Neuronal stem cell (in vitro differentiated cells): ENCODE measurements at places on chromosomes 7 and 10.

DNA sequence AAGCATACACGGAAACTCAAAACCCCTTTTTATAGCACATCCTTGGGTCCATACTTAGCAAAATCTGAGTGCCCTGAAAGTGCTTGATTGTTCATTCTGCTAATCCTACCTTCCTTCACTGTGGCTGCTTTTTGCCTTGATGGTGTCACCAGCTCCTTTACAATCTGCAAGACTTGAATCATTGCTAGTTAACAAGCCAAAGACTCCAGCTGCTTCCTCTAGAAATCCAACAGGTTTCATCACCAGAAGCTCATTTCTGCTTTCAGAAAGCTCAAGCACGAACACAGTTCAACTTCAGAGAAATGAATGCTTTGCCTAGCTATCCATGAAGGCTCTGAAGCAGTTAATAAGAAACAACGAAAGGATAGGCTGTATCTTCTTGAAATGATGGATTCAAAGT is 38.0 kb downstream of the USP6NL start:
- peak; percentile 23 for DNase-seq

DNA sequence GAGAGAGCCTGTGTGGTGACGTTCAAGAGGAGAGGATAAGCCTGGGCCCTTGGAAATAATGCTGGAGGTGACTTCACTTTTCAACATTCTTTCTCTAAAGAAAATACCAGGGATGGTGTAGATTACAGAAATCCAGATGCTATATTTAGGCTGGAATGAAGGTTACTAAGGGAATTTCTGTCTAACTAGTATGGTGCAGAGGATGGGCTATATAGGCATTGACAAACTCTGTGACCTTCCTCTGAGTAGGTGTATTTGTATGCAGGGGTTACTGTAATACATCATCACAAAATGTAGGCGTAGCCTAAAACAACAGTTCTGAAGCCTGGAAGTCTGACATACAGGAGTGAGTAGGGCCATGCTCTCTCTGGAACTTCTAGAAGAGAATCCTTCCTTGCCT is 155.3 kb upstream of the INHBA start:
- no peak for DNase-seq

DNA sequence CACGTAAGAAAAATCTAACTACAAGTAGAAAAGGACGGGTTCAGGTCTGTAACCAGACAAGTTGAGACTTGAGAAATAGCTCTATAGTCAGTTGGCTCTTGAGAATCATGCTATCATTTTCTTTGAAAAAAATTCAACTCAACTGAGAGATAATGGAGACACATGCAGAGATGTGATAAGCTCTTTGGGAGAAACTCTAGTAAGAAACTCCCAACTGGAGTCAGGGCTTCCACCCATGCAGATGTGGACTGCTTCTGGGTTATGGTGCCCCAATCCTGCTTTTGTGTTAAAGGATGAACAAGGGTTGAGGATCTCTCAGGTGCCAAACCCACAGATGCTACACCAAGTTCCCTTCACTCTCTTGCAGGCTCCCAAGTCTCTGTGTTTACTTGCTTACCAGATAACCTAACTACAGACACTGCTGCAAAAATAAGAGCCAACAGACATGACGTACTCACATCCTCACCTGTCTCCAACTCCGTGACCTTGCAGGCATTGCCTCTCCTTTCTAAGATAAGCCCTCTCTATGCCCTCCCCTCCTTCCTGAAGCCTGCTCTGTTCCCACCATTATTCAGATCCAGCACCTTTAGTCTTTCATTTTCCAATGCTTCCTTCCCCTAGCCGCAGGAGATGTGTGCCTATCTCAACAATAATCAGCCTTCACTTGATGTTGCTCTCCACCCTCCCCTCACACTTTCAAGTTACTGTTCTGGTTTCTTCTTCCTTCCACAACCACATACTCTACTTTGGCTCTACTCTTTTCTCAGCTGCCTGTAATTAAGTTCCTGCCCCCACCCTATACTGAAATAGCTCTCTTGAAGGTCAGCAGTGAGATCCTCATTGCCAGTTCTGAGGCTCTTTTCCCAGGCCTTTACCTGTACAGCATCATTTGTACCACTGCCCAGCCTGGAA is 130.0 kb downstream of the ICA1 start:
- DNase-seq = no peak

DNA sequence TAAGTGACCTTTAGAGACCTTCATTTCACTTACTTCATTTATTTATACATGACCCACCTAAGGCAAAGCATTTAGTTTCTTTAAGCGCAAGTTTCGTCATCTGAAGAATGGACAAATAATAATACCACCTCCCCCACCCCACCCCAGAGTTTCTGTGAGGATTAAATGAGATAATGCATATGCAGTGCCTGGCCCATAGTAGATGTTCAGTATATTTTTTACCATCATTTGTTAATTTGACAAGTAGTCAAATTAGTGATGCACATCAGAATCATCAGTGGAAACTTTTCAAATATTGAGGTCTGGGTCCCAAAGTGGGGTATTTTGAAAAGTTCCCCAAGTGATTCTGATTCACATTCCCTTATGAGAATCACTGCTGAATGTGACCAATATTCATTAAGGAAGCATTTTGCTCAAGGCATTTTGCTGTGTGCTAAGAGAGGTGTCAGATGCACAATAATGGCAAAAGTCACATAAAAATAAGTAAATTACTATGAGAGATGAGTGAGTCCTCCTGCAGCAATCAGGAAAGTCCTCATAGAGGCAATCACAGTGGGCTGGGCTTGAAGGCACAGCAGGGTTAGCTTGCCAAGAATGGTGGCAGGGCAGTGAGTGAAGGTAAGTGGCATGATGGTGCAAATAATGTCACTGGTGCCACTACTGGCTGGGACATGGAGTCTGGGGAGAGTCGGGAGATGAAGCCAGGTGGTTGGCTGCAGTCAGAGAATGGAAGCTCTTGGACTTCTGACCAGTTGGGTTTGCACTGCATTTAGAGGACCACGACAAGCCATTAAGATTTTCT is 244.1 kb downstream of the PTEN start:
- no peak for DNase-seq

GRCh38 chr10:112565434-112566053 is 118.5 kb downstream of the VTI1A start:
- DNase-seq = peak; percentile 58

- DNase-seq = no peak
Measured at GRCh38 chr10:99337311-99337811, 8.2 kb downstream of the CNNM1 start.

- DNase-seq = no peak
Measured at GRCh38 chr10:123463181-123463580, 203.0 kb upstream of the GPR26 start.

DNA sequence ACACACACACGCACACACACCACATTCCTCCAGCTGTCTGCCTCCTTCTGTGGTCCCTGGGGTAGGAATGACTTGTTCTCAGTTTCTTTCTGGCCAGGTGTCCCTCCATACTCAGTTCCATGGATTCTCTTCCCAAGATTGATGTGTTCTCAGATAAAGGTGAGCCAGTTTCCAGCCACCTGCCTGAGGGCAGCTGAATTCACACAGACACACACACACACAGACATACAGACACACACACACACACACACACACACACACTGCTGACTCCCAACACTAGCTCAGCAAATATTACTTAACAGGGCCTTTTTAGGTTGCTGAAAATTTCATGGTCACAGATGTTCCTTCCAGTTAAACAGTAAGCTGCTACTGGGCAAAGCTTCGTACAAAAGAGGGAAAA is 45.4 kb upstream of the GDF10 start:
- DNase-seq = no peak

DNA sequence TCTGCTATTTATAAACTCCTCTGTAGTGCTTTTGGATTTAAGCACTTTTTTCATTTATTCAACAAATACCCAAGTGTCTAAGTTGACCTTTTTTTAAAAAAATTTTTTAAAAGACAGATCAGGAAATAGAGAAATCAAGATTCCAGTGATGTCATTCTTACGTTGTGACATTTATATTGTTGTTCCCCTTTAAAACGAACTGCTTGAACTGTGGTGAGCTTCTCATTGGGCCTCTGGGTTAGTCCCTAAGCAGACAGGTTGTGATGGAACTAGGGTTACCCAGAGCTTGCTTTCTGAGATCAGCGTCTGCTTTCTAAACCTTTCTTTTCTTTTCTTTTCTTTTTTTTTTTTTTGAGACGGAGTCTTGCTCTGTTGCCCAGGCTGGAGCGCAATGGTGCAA is 22.4 kb downstream of the GATA3 start:
- DNase-seq = no peak

DNA sequence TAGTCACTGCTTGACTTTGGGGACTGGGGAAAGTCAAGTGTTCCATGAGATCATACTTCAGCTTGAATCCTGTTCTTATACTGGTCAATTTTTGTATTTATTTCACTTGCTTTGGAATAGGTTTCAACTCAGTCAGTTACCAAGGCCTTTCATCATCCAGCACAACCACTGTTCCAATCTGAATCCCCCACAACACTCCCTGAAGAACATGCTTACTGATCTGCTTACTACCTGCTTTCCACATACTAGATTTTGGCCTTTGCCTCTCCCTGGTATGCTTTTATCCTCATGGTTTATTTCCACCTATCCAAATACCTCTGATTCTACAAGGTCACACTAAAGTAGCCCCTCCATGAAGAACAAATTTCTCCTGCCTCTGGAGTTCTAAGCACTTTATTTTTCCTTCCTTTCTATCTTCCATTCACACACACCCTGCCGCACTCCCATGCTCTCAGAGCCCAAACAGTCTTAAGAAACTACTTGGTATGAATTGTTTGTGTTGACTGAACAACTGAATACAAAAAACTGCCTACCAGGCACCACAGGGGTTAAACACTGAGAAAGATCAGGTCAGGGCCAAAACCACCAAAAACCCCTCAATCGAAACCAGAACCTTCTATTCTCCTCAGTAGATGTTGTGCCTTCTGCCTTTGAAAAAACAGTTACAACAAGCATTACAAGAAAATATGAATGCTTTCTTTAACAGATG is 178.1 kb downstream of the AVL9 start:
- DNase-seq = no peak

DNA sequence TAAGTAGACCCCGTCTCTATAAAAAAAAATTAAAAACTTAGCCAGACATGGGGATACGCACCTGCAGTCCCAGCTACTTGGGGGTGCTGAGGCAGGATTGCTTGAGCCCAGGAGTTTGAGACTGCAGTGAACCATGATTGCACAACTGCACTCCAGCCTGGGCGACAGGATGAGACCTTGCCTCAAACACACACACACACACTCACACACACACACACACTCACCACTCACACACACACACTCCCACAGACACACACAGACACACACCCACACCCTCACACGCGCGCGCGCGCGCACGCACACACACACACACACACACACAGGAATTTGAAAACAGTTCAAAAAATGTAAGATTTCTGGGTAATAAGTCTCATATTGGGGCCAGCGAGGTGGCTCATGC is 8.7 kb upstream of the GRIFIN start:
- no peak for DNase-seq

DNA sequence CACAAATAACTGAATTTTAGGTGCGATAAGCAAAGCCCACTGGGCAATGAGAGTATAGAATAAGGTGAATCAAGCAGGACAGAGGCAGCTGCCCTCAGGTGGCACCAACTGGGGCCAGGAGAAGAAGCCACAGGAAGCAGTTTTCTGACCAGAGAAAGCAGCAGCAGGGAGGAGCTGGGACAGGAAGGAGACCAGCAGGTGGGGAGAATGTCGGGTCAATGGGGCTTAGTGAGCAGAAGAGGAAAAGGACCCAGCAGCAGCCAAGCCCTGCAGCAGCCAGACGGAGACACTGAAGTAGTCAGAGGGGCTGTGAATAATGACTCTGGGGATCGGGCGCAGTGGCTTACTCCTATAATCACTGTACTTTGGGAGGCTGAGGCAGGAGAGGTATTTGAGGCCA is 209.6 kb upstream of the SH2B2 start:
- no peak for DNase-seq

DNA sequence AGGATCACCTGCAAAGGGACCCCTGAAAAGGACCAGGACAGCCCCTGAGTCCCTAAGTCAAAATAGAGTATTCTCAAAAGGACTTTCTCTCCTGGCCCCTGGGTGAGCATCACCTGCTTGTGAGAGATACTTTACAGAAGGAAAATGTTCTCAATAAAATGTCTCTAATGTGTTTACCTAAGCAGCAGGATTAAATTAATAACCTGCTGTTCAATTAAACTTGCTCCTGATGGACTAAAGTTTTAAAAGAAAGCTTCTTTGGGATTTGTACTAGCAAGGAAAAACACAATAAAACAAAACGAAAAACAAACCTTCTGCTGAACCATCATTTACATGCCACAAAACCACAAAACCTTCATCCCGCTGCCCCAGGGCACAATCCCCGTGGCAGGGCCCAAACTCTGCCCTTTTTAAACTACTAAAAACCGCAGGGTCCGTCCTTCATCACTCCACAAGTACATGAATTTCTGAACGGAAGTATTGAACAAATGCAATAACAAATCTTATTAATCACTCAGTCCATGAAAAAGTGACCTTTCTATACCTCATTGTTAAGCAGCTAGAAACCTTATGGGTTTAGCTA is 197.7 kb downstream of the TCERG1L start:
- DNase-seq = no peak

GRCh38 chr7:127194571-127194970 is 58.2 kb downstream of the GRM8 start:
- DNase-seq = no peak
